AG10803 (cell line): ENCODE measurements at places on chromosomes 4 and X.

DNA sequence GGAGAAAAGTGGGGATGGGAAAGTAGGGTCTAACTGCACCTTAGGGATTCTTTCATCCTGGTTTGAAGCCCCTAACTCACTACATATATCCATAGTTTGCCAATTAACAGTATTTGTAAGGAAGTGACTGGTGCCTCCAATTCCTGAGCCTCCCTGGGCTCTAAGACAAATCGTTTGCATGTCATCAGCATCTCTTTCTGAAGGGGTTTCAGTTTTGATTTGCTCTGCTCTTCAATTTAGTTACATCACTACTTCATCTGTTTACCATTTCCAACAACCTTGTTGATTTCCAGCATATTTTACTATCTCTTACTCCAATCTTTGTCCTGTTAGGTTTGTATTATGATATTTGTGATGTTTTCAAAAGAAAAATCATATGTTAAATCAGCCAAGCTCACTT is 15.5 kb upstream of the DDX60 start:
- DNase-seq = no peak

- no peak for DNase-seq
Measured at GRCh38 chr4:139625482-139625881, 40.1 kb upstream of the MGST2 start.

DNA sequence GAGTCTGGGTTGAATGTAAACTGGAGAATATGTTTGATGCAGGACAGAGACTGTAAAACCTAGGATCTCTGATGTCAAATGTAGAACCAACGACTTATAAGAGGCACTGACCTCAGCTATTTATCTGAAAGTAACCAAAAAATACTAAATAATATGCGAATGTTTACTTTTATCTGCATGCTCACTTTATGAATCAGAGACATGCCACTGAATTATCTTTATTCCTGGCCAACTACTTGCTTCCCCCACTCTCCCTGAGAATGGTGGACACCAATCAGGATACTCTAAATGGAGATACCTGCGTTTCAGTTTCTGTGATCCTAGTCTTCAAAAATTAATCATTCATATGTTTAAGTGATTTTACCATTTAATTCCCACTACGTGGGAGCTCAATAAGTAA is 1038.4 kb upstream of the PABPC4L start:
- DNase-seq = no peak

GRCh38 chr4:118787844-118788380 is 48.0 kb downstream of the SEC24D start:
- no peak for DNase-seq

- peak; percentile 0 for DNase-seq
Measured at GRCh38 chrX:85244450-85245211, 840 bp downstream of the ZNF711 start.

DNA sequence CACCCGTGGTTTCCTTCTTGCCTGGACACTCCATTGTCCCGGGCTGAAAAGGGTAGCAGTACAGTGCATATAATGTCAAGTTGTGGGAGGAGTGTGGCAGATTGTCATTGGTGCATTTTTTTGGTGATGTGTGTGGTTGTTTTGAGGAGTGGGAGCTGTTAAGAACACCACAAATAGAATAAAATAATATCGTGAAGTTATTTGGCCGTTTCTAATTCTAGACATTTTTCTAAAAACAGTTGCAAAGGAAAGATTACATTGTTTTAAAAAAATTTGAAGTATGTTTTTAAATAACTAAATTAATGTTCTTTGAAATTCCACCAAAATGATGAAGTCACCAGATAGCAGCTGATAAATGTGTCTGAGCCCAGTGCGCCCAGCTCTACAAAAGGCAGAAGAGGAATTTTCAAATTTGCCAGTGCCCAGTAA is 1.3 kb downstream of the PKD2 start:
- peak; percentile 38 for DNase-seq

DNA sequence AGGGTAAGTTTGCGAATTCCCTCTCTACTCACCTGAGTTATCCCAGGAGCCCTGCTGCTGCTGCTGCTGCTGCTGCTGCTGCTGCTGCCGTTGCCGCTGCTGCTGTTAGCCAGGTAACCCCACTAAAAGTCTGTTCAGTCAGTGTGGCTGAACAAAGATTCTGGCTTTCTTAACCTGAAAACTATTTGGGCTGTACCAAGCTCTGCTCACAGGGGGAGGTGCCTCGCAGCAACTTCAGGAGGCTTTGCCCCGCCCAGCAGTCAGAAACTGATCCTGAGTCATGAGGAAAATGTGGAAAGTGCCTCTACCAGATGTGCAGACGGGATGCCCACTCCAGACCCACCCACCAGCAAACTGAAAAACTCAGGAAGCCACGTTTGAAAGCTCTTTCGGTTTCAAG is at the start of gene CAPN6:
TSS of gene CAPN6 (minus strand) at position 145 of the 400 bp plus-strand sequence. CDS start 6,547 bp downstream, outside the sequence.
- peak; percentile 20 for DNase-seq

- no peak for DNase-seq
Measured at GRCh38 chrX:31705816-31706215, 634.0 kb upstream of the FTHL17 start.

DNA sequence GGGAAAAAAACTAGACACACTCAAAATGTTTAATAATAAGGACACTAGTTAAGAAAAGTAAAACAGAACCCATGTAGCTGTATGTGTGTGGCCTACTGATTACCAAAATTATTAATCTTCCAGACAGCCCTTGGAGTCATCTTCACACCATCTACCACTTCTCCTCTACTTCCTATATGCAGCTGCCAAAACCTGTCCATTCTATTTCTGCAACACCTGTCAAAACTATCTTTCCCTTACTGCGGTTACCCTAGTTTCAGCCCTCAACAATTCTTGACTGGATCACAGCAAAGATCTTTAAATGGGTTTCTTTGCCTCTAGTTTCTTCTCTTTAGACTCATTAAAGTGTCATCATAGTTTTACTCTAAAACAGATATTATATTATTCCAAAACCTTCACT is 72.6 kb downstream of the GPR82 start:
- DNase-seq = no peak

GRCh38 chr4:145552181-145552822 is 66.9 kb upstream of the MMAA start:
- DNase-seq = no peak
